Left ventricle myocardium superior (tissue), 1 donor: ENCODE measurements at places on chromosomes 2 and 18. TPM values are rescaled to one million over a fixed set of nuclear protein-coding genes. Genes with fewer than 3 reads are reported as not detected.

- DNase-seq = no peak
Measured at GRCh38 chr18:75210274-75211001, at the start of gene TSHZ1. Gene TSHZ1, plus strand, starts transcription at chr18:75210797. Its CDS starts 1,080 bp downstream, at chr18:75211877.

GRCh38 chr2:6909431-6910385 is 7.5 kb upstream of the RNF144A start:
- DNase-seq = no peak

DNA sequence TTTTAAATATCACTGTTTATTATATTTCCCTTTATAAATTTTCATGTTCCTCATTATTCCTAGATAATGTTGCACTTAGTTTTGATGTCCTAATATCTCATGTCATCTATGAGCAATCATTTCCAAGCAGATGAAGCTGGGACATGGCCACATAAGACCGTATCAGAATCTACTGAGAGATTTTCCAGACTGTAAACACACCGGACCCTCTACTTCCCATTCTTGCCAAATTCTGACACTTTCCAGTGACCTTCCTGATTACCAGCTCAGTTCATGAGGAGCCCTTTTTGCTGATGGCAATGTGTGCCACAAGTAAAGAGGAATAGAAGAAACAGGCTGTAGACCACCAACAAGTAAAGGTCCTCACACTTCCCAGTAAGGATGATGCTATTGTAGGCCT is 20.3 kb upstream of the PDE1A start:
- no peak for DNase-seq

IL36RN gene
- total RNA-seq = not detected

FBXO41 gene
- 0.69 TPM for total RNA-seq
